Memory B cell (primary cell): ENCODE measurements at places on chromosomes 11 and 22.

DNA sequence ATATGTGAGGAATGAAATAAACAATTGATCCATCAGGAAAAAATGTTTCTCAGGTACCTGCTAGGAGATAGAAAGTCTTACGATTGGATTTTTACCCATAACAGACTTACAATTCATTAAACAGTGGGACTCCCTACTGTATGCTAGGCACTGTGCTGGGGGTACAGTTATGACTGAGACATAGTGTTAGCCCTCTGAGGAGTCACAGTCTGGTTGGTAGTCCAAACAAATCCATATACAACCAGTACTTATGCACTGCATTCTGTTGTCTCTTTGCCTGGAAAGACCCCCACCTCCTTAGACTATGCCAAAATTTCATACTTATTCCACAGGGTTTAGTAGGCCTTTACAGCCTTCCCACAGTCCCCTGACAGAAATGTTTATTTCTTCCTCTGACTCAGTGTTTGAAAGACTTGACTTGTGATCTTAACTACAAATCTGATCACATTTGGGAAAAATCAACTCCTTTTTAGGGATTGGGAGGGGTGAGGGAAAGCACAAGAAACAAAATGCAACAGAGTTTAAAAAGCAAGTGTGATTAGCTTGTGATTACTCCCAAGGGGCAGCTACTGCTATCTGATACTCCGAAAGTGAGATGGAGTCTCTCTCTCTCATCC, 69.4 kb upstream of the HORMAD2 start:
- no peak overlapping the region for H3K4me3 ChIP-seq
- no peaks in the 10 kb centered on the region for H3K27me3 ChIP-seq
- H3K27ac ChIP-seq: no peak overlapping the region
- no peaks in the 10 kb centered on the region for H3K4me1 ChIP-seq
- peaks cover 32% of the 10 kb centered on the region for H3K36me3 ChIP-seq
- no peak for DNase-seq

DNA sequence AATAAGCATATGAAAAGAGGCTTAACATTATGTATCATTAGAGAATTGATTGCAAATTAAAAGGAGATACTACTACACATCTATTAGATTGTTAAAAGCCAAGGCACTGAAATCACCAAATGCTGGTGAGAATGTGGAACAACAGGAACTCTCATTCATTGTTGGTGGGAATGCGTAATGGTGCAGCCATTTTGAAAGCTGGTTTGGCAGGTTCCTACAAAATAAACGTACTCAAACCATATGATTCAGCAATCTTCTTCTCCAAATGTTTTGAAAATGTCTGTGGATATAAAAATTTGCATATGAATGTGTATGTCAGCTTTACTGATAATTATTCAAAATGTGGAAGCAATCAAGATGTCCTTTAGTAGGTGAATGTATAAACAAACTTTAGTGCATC, 176.4 kb upstream of the PLET1 start:
- no peak overlapping the region for H3K4me3 ChIP-seq
- H3K27ac ChIP-seq: no peak overlapping the region
- no peaks in the 10 kb centered on the region for H3K4me1 ChIP-seq
- no peak for DNase-seq
- peaks cover 4% of the 10 kb centered on the region for H3K36me3 ChIP-seq
- H3K27me3 ChIP-seq: peaks cover 5% of the 10 kb centered on the region

DNA sequence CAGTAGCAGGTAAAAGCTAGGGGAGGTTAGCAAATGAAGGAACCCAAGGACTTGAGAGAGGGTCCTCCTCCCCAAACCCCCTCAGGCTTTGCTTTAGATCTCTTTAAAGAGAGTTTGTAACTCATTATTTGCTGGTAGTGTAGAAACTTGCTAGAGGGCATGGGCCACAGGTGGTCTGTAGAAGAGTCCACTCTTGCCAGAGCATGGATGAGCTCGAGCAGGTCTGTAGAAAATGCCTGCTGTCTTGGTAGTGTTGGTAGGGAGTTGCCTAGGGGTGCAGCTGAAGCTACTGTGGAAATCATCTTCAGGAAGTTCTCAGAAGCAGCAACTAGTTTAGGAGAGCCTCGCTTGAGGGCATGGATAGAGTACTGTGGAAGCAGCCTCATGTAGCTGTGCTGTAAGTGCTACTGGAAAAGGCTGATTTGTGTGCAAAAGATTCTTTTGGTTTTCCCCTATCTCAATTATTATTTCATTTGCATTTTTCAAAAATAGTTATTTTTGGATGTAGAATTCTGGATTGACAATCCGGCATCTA, 104.3 kb downstream of the TMEM135 start:
- peaks cover 16% of the 10 kb centered on the region for H3K4me1 ChIP-seq
- no peaks in the 10 kb centered on the region for H3K27me3 ChIP-seq
- peaks cover 10% of the 10 kb centered on the region for H3K36me3 ChIP-seq
- no peak for DNase-seq
- no peak overlapping the region for H3K4me3 ChIP-seq

GRCh38 chr11:106276859-106277436, 199.5 kb downstream of the AASDHPPT start:
- DNase-seq: no peak
- H3K4me3 ChIP-seq: no peak overlapping the region

- no peaks in the 10 kb centered on the region for H3K27me3 ChIP-seq
- DNase-seq: no peak
- peak overlapping the region; percentile 90 for H3K27ac ChIP-seq
- H3K4me3 ChIP-seq: peak overlapping the region; percentile 69
- no peaks in the 10 kb centered on the region for H3K36me3 ChIP-seq
These were observed 72.0 kb upstream of the MPEG1 start for GRCh38 chr11:59284773-59285129.

GRCh38 chr11:60921777-60922335, 2.4 kb upstream of the TMEM132A start:
- peaks cover 31% of the 10 kb centered on the region for H3K36me3 ChIP-seq
- H3K27ac ChIP-seq: no peak overlapping the region
- H3K4me1 ChIP-seq: peaks cover 39% of the 10 kb centered on the region
- no peaks in the 10 kb centered on the region for H3K27me3 ChIP-seq
- no peak overlapping the region for H3K4me3 ChIP-seq

- H3K4me3 ChIP-seq: no peak overlapping the region
- H3K27me3 ChIP-seq: no peaks in the 10 kb centered on the region
- H3K4me1 ChIP-seq: peaks cover 7% of the 10 kb centered on the region
These were observed 9.0 kb upstream of the COMT start for GRCh38 chr22:19932367-19933206.

DNA sequence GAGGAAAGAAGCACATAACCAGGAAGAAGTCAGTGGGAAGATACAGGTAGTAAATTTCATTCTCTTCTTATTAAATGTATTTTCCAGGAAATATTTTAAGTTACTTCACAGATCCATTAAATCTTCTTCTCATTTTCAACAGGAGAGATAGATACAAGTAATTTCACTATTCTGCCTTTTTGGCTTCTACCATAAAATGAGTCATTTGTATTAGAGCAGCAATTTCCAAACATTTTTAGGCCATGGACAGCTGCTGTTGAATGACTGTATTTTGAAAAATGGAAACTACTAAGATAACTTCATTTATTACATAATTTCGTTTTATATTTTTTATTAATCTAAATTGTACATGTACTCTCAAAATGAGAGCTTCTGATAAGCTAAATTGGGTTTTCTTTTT, 809.6 kb upstream of the API5 start:
- H3K27ac ChIP-seq: no peak overlapping the region
- H3K36me3 ChIP-seq: no peaks in the 10 kb centered on the region
- no peak overlapping the region for H3K4me3 ChIP-seq
- no peaks in the 10 kb centered on the region for H3K4me1 ChIP-seq
- H3K27me3 ChIP-seq: no peaks in the 10 kb centered on the region
- no peak for DNase-seq

- H3K4me3 ChIP-seq: no peak overlapping the region
- no peaks in the 10 kb centered on the region for H3K36me3 ChIP-seq
- DNase-seq: no peak
- peaks cover 10% of the 10 kb centered on the region for H3K4me1 ChIP-seq
These were observed 61.2 kb upstream of the RCN1 start for GRCh38 chr11:32029721-32030120.

GRCh38 chr11:114275280-114275679, 20.9 kb upstream of the NNMT start:
- peaks cover 23% of the 10 kb centered on the region for H3K27me3 ChIP-seq
- no peaks in the 10 kb centered on the region for H3K36me3 ChIP-seq
- H3K4me3 ChIP-seq: no peak overlapping the region
- H3K4me1 ChIP-seq: no peaks in the 10 kb centered on the region
- no peak overlapping the region for H3K27ac ChIP-seq
- DNase-seq: no peak

DNA sequence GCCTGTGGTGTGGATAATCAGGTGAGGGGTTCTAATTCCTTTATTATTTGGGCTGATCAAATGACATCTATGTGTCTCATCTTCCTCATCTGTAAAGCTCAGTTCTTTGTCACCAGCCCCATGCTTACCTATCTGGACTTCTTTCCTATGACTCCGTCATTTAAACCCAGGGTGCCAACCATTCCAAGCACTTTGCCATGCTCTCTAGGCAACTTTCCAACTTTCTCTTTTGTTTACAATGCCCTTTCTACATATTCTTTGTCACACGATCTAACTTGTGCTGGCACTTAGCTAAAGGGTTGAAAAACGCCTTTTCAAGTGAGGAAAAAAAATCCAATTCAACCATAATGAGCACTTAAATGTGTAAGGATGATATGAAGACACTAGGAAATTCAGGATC, 27.9 kb downstream of the EXPH5 start:
- no peak for DNase-seq
- no peak overlapping the region for H3K27ac ChIP-seq
- H3K4me3 ChIP-seq: no peak overlapping the region
- H3K4me1 ChIP-seq: no peaks in the 10 kb centered on the region
- no peaks in the 10 kb centered on the region for H3K36me3 ChIP-seq

DNA sequence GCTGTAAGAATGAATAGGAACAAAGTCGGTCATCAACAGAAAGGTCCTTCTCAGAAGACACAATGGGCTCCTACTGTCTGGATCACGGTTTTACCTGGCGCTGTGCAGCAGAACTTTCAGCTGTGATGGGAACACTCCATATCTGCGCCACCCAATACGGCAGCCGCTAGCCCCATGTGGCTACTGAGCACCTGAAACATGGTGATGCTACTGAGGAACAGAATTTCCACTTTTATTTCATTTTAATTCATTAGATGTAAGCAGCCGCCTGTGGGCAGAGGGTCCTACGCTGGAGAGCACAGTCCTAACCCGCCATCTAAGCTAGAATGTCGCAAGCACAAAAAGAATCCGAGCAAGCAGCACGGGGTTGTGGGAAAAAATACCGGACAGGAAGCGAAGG, 2.7 kb downstream of the SULT4A1 start:
- no peak overlapping the region for H3K4me3 ChIP-seq
- no peak for DNase-seq
- peaks cover 3% of the 10 kb centered on the region for H3K36me3 ChIP-seq
- no peak overlapping the region for H3K27ac ChIP-seq
